ENCODE measurements at places on chromosomes 5 and 9. TPM values are rescaled to one million over a fixed set of nuclear protein-coding genes. Genes with fewer than 3 reads are reported as not detected.

DNA sequence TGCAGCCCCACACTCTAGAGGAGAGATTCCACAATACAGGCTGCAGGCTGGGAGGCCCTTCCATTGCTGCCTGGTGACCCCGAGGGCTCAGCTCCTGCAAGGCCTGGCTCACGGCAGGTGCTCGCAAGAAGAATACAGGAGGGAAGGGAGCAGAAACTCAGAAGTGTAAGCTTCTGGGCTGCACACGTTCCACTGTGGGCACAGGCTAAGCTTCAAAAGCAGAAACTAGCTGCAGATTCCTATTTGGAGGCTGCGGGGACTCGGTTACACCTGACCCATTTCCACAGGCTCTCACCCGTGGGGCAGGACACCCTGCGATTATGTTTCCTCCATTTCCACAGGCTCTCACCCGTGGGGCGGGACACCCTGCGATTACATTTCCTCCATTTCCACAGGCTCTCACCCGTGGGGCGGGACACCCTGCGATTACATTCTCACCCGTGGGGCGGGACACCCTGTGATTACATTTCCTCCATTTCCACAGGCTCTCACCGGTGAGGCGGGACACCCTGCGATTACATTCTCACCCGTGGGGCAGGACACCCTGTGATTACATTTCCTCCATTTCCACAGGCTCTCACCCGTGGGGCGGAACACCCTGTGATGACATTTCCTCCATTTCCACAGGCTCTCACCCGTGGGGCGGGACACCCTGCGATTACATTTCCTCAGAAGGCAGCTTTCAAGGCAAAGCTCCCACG is 10.3 kb downstream of the LPCAT1 start:
- no peak for DNase-seq

DNA sequence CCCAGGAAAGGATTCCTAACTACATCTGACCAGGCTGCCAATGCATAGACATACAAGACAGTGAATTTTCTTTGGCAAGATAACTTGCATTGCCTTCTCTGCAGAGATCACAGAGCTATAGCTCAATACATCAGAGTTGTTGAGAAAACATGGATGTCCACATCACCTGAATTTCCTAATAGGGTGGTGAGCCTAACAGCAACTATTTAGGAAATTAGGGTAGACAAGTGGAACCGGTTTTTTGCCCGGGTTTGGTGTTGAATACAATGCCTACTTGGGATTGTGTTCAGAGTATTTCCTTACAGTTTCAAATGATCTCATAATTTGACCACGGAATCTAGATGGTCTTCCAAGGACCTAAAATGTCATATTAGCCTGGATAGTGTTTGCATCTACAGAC is 262.7 kb downstream of the KIF4B start:
- DNase-seq, result no peak

- no peak for DNase-seq
These were observed 81.6 kb downstream of the PSD2 start for GRCh38 chr5:139877129-139877597.

DNA sequence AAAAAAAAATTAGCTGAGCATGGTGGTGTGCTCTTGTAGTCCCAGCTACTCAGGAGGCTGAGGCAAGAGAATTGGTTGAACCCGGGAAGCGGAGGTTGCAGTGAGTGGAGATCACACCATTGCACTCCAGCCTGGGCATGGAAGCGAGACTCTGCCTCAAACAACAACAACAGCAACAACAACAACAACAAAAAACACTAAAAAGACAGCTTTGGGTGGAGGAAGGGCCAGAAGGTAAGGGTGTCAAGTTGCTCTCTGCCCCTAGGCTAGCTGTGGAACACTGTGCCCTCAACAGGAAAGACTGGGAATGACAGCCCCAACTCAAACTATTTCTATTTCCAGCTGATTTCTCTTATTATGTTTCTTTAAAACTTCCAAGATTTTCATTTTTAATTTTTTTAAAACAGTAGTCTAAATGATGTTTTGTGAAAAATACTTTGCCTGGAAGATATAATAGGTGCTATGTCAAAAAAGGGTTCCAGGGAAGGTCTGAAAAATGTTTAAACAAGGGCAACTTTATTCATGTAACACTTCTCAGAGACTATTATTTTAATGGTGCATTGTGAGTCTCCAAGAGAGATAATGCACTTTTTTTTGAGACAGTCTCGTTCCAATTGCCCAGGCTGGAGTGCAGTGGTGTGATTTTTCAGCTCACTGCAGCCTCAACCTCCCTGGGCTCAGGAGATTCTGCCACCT is 29.9 kb downstream of the CLINT1 start:
- no peak for DNase-seq

GRCh38 chr5:72296256-72296655 is 23.8 kb downstream of the MRPS27 start:
- no peak for DNase-seq

The UBE2QL1 gene
- total RNA-seq, result not detected

The PFN3 gene
- total RNA-seq, result not detected

DNA sequence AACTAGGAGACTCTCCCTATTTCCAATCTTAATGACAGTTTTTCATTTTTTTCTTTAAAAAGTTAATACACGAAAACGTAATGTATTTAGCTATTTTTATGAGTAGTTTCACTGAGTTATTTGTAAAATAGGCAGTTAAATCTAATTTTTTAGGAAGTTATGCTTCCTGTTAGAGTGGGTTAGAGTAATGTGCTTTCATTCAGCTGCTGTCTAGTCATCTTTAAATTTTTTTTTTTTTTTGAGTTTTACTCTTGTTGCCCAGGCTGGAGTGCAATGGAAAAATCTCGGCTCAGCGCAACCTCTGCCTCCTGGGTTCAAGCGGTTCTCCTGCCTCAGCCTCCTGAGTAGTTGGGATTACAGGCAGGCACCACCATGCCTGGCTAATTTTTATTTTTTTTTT is 34.0 kb downstream of the CDC42SE2 start:
- no peak for DNase-seq

- no peak for DNase-seq
These were observed 61.3 kb downstream of the KDM4C start for GRCh38 chr9:6819112-6819511.

GRCh38 chr5:1515921-1516571 is 7.7 kb downstream of the LPCAT1 start:
- DNase-seq, result peak; percentile 21

The EGR1 gene
- total RNA-seq, result 69.4 TPM

The OR1J2 gene
- not detected for total RNA-seq

The PTGR1 gene
- 4.8 TPM for total RNA-seq

- DNase-seq, result peak; percentile 40
These were observed 958 bp upstream of the HSPA5 start for GRCh38 chr9:125241863-125242739.

DNA sequence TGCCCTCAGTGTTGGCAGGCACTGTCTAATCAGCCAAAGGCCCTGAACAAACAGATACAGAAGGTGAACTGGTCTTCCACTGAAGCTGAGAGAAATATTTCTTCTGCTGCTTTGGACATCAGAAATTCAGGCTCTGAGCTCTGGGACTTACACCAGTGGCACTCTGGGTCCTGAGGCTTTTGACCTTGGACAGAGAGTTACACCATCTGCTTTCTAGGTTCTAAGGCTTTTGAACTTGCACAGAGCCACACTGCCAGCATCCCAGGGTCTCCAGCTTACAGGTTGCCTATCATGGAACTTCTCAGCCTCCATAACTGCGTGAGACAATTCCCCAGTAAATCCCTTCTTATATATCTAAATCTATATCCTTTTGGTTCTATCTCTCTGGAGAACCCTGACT is 326.7 kb downstream of the MLLT3 start:
- no peak for DNase-seq

The LURAP1L gene
- not detected for total RNA-seq

DNA sequence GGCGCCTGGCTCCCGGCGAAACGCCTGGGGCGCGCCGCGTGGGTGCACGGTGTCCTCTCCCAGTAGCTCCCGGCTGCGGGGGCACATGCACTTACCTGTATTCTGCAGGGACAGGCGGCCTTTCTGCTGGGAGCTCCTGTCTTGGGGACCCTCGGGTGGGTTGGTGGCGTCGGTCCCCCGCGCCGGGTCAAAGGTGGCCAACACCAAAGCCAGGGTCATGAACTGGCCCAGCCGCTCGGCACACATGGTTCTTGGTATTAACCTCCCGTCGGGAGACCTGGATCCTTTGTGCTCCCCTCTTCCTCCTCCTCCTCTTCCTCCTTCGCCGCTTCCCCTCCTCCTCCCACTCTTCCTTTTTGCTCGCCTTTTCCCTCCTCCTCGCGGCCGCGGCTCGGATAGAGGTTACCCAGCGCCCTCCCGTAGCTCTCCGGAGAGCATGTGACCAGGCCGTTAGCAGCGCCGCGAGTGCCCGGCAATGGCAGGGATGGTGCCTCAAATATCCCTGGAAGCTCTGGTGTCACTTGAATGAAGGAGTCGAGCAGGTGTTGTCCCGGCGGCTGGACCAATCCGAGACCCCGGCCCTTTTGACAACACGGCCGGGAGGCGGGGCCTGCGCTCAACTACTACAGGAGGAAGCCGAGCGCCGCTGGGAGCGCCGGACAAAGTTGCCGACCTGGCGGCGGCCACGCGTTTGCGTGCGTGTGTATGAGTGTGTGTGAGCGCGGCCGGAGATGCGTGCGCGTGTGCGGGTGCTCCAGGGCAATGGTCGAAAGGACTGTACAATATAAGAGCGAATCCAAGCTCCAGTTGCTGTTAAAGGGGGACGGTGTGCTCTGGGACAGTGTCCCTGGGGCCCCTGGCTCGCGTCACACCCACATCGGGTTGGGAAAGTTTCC is at the start of gene STC2:
STC2 (minus strand) TSS at position 467 of the 896 bp plus-strand sequence; CDS start at position 246, 221 bp downstream.
- DNase-seq, result peak; percentile 80

- no peak for DNase-seq
These were observed 45.3 kb upstream of the FOXE1 start for GRCh38 chr9:97807681-97808080.

GRCh38 chr9:136079211-136079915 is 15.7 kb downstream of the NACC2 start:
- no peak for DNase-seq

The PAPPA gene
- not detected for total RNA-seq

- no peak for DNase-seq
These were observed 3.7 kb upstream of the SSBP2 start for GRCh38 chr5:81754621-81755020.

DNA sequence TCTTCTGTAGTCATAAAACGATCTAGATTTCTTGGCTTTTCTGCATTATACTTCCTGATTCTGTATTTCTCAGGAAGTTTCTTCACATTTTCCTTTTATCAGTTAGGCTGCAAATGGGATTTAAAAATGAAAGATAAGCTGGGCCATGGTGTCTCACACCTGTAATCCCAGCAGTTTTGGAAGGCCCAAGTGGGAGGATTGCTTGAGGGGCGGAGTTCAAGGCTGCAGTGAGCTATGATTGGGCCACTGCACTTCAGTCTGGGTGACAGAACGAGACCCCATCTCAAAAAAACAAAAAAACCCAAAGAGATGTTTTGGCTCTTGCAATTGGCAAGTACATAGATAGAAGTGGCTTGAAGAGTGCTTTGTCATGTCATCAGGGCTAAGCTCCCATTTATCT is 26.2 kb upstream of the APC start:
- no peak for DNase-seq

The IRF1 gene
- 106 TPM for total RNA-seq

- DNase-seq, result no peak
These were observed 6.8 kb upstream of the PRUNE2 start for GRCh38 chr9:76912636-76913275.

Measured in activated CD4-positive, alpha-beta memory T cell treated with anti-CD3 and anti-CD28 coated beads for 36 hours (primary cell).